Stimulated activated CD4-positive, alpha-beta T cell treated with anti-CD3 and anti-CD28 coated beads, Interleukin-12 subunit alpha, Interleukin-12 subunit beta, amount 100 ng/mL, for 48 hours (primary cell): ENCODE measurements at places on chromosomes 4 and X.

- DNase-seq = no peak
These were observed 49.7 kb upstream of the KLHL8 start for GRCh38 chr4:87270144-87270543.

- no peak for DNase-seq
These were observed 44.9 kb downstream of the CCNG2 start for GRCh38 chr4:77201857-77202256.

DNA sequence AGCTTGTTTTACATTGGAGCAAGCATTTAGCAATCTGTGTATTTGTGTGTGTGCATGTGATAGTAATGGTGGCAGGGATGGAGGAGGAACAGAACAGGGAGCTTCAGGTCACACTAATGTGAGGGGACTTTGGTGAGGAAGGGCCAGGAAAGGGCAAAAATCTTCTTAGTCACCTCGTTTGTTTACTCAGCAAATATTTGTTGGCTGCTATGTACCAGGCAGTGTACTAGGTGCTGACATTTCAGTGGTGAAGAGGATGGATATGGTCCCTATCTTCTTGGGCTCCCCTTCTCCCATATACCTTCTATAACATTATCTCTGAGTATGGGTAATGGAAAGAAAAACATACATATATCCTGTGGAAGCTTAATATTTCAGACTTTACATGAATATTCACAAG is 48.5 kb upstream of the HDAC8 start:
- DNase-seq = no peak

DNA sequence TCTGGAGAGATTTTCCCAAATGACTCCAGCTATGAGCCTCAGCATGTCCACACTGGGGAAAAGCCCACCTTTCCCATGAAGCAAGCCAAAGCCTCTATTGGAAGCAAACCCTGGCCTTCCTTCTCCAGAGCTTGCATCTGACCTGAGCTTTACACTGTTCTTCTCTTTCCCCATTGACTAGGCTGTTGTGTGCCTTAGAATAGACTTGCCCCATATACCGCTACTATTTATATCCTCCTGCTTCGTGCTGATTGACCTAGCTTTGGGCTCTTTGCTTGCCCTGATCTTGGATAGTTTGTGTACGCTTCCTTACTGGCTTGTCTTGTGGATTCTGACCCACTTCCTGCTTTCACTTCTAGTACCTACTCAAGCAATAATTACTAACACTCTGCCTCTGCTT is 30.9 kb downstream of the FAM9B start:
- DNase-seq = no peak

DNA sequence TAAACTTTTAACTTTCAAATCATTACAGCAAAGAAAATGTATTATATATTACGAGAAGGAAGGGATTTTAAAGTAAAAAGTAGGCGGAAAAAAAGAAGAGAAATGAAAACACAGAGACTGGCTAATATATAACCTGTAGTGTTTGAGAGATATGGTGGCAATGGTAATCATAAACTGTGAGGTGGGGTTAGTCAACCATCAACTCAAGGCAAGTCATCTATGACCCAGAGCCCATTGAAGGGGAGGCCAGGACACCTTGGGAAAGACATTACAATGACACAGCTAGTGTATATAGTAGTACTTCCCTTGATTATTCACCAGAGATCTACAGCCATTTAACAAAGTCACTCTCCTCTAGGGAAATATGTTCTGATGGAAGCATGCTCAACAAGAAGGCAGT is 423.9 kb upstream of the PITX2 start:
- no peak for DNase-seq
